ENCODE measurements at places on chromosomes 3 and 15.

- DNase-seq, result no peak
Observed at GRCh38 chr3:100875239-100875638, 118.0 kb downstream of the ABI3BP start.

- DNase-seq, result no peak
Observed at GRCh38 chr3:9041626-9042025, 78.4 kb upstream of the RAD18 start.

DNA sequence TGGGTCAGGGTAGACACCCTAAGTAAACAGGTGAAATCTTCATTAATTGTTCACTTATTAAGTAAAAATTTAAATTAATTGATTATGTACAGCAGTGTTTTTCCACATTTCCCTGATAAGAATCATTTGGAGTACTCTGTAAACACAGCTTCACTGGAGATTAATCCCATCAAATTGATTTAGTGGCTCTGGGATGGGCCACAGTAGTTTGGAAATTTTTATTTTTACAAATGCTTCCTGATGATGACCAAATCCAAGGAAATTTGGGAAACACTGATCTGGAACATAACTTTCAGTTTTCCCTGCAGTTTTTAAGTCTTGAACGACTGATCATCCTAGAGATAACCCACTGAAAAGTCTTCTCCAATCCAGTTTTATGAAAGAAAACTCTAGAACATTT is 18.8 kb upstream of the RPLP1 start:
- no peak for DNase-seq

DNA sequence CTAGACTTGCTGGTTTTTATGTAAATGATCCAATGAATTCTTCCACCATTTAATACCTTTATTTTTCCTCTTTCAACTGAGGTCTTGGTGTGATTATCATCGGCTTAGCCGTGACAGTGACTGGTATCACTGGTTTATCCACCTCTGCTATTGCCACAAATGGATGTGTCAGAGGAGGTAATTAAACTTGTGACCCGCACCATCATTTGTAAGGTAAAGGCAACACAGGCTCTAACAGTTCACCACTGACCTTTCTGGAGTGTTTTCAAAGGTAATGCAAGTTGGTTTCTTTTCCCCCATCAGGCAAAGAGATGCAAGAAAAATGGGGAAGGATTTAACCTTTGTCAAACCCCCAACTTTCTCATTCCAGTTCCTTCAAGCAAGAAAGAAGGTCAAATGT is 19.7 kb downstream of the SLC12A1 start:
- no peak for DNase-seq

GRCh38 chr3:129602730-129603560 is 3.5 kb downstream of the PLXND1 start:
- no peak for DNase-seq

DNA sequence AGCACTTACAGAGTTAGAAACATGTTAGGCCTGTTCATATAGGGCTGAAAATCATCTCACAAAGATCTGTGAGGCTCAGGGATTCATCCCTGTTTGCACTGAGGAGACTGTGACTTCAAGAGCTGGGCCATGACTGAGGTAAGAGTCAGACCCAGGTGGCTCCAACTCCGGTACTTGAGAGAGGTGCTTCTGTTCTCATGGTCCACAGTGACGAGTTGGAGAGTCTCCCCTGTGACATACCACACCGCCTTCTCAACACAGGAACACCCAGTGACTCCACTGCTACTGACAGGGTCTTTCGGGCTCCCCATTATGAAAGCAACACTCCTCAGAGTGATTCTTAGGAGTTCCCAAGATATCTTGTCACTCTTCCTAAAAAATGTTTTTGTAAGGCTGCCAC is 27.4 kb downstream of the FSTL1 start:
- DNase-seq, result no peak

DNA sequence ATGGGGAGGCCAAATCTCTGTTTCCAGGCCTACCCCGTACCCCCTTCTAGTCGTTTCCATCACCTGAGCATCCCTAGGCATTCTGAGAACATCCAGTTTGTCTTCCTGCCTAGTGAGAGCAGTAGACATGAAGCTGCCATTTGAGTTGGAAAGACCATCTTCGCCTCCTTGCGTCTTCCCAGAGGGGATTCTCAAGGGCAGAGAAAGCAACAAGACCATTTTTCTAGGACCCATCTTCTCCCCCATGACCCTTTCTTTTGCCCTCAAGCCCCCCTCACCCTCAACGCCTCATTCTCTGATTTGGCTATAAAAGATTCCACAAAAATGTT is 148.7 kb upstream of the BHLHE40 start:
- DNase-seq, result no peak

- no peak for DNase-seq
Observed at GRCh38 chr3:8325306-8325705, 176.3 kb upstream of the LMCD1 start.

DNA sequence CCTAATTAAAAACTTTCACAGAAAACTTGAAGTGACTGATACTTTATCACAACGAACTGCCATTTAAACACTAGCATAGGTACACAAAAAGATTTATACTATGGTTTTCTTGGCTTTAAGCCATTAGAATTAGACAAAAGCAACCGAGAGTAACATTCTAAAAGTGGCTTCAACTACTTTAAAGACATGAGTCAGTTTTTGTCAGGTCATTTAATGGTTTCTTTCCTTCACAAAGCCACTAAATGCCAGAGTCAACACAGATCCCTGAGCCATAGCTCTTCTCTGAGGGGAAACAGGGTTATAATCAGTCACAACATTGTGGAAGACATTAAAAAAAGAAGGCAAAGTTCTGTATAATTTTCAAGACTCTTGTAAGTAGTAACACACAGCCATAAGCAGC is 54.6 kb downstream of the CAPN3 start:
- DNase-seq, result no peak

DNA sequence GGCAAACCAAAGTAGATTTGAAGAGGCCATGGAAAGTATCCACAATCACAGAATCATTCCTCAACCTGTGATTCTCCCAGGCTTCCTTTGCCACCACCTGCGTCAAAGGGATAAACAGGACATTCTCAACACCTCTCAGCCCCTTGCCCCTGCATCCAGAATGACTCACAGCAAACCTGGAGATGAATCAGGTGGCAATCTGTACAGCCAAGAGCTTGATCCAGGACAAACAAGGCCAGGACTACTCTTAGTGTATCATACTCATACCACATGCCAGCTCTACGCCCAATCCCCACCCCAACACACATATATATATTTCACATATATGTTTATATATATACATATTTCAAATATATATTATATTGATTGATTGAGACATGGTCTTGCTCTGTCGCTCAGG is 23.6 kb upstream of the C3orf62 start:
- no peak for DNase-seq

GRCh38 chr15:59918994-59919951 is 84.8 kb upstream of the FOXB1 start:
- DNase-seq, result peak; percentile 33

- DNase-seq, result no peak
Observed at GRCh38 chr3:179956416-179956830, 80.3 kb downstream of the PEX5L start.

GRCh38 chr15:69561071-69561784 is 108.6 kb downstream of the RPLP1 start:
- no peak for DNase-seq

GRCh38 chr3:111311709-111312235 is 230.2 kb upstream of the CD96 start:
- no peak for DNase-seq

GRCh38 chr3:124565013-124565412 is 165.2 kb upstream of the UMPS start:
- peak; percentile 57 for DNase-seq

- no peak for DNase-seq
Observed at GRCh38 chr3:82999777-83000176, 1238.3 kb upstream of the GBE1 start.

GRCh38 chr3:168168743-168169142 is 73.0 kb upstream of the GOLIM4 start:
- DNase-seq, result no peak

DNA sequence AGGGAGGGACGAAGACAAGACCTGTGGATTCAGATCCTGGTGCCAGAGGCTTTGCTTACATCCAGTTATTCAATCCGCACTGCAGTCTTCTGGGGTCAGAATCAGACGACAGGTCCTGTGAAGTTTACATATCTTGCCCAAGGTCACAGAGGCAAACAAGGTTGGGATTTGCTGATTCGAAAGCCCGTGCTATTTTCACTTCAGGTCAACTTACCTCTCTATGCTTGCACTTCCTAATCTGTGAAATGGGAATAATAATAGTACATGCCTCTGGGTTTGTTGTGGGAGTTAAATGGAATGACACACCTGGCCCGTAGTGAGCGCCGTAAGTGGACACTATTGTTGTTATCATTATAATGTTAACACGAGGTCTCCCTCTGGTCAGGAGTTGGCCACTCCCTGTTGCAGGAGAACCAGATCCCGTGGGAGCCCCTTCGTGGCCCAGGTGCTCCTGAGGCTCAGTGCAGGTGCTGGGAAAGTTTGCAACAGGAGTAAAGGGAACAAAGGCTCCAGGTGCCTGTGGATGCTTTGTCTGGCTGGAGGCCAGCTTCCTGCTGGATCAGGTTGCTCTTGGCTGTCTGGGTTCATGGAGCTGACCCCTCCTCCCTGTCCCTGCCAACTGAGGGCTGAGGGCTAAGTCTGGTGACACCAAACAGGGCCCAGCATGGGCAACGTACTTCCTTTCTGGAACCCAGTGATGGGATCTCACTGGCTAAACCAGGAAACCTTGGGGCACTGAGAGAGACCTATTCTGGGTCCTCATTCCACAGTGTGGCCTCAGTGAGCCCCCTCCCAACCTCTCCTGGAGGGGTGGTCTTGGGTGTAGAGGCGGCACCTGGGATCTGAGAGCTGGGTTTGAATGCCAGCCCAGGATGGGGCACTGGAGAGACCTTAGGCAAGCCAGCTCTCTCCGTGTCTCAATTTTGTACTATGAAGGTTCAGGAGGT is 40.1 kb upstream of the SEMA4B start:
- DNase-seq, result no peak

- no peak for DNase-seq
Observed at GRCh38 chr3:187314176-187314575, 22.6 kb upstream of the MASP1 start.

DNA sequence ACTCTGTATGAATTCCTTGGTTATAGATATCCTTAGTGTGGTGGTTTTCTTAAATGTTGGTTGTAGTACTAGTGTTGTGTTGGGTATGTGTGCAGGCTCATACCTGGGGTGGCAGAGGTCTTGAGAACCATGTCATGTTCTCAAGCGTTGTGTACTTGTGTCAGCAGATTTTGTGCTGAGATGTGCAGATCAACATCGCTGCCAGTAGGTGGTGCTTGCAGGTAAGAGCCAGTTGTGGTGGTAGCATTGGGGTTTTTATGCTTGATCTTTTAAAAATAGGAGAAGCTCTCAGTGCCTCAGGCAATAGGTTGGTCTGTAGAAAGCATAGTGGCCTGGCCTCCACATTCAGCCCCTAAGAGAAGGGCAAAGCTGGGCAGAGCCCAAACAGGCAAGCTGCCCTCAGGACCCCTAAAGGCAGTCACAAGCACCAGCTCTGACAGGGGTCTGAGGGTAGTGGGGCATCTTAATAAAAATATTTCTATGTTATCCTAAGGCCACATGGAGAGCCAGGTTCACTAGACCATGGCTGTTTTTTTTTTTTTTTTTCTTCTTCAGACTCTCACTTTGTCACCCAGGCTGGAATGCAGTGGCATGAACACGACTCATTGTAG is 164.0 kb downstream of the IL20RB start:
- no peak for DNase-seq

DNA sequence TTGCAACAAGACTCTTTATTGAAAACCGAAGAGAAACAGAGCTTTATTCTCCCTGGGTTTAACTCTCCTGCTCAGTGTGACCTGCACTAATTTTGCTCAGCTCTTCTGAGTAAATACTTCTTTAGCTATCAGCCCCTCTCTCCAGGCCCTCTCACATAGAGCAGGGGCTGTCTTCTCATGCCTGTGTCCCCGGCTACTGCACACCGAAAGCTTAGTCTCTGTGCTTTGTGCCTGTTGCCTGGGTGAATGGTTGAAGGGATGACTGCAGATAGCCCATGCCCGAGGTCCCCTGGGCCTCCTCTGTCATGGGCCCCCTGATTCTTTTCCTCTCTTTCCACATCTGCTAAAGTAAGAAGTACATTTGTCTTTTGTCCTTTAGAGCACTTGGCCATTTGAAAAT is 195.9 kb downstream of the GABRG3 start:
- DNase-seq, result no peak

GRCh38 chr3:9206287-9206686 is 43.2 kb downstream of the SRGAP3 start:
- no peak for DNase-seq

DNA sequence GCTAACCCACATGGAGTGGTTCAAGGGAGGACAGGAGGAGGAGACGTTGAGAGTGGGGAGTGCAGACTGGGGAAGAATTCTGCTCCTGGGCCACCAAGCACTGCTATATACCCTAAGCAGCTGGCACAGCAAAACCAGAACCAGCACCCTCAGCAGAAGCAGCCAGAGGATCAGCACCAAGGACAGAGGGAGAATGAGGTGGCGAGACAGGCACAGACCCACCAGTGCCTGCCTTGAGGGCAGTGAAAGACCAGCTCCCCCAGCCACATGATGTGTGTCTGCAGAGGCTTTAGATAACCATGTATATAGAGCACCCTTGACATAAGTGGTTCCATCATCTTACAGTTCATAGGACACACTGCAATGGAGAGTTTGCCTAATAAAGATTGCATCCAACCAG is 319.0 kb downstream of the GABRB3 start:
- no peak for DNase-seq

GRCh38 chr3:133869586-133869985 is 26.1 kb downstream of the RAB6B start:
- no peak for DNase-seq

DNA sequence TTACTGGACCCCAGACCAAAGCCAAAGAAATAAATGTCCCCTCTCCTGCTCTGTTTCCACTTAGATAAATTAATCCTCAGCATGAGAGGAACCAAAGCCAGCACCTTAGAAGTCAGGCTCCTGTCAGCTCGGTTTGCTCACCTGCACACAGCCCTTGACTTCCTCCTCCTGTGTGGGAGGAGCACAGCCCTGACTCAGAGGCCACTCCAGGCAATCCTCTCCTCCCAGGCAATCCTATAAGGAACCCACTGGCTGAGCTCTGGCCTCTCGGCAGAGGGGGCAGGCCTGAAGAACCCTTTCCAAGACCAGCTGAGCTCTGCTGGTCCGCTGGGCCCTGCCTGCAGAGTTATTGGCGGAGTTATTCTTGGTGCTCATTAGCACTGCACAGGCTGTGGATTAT is 30.8 kb downstream of the LIPC start:
- no peak for DNase-seq

DNA sequence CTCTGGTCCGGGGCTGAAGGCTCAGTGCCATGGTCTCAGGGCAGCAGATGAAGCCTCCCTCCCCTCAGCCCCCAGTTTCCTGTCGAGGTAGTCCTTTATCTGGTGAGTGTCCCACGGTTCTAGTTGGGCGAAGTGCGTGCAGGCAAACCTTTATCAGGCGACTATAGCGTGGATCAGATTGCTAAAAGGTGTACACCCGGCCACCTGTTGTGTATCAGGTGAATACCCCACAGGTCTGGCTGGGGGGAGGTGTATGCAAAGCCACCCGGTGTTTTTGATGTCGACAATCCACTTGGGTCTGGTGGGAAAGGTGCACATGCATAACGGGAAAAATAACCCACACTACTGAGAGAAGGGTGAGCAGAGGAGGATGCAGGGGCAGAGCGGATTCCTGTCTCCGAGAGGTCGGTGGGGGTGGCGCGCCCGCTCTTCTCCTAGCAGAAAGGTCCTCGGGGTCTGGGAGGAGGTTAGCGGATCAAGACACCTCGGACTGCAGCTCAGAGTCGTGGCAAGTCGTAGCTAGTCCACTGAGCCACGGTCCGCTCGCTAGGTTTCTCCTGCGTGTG is 507 bp downstream of the SLC12A6 start:
- DNase-seq, result no peak

- DNase-seq, result no peak
Observed at GRCh38 chr3:107208100-107208499, 169.1 kb upstream of the CCDC54 start.

- no peak for DNase-seq
Observed at GRCh38 chr15:93001881-93002280, 87.1 kb downstream of the RGMA start.

Measured in stimulated activated CD4-positive, alpha-beta T cell treated with anti-CD3 and anti-CD28 coated beads, Interleukin-2, amount 100 ng/mL, for 48 hours (primary cell).